ENCODE measurements at places on chromosomes 7 and 10. TPM values are rescaled to one million over a fixed set of nuclear protein-coding genes. Genes with fewer than 3 reads are reported as not detected.

GRCh38 chr7:47809387-47809786 is 138.9 kb downstream of the PKD1L1 start:
- no peak overlapping the region for H3K4me3 ChIP-seq
- DNase-seq = no peak
- no peaks in the 10 kb centered on the region for H3K36me3 ChIP-seq
- H3K27me3 ChIP-seq = no peaks in the 10 kb centered on the region

- DNase-seq = peak; percentile 89
- H3K27ac ChIP-seq = no peak overlapping the region
- no peaks in the 10 kb centered on the region for H3K4me1 ChIP-seq
- no peaks in the 10 kb centered on the region for H3K27me3 ChIP-seq
Measured at GRCh38 chr7:93715234-93715633, 140.7 kb upstream of the CALCR start.

CRPPA gene
- 4.2 TPM for total RNA-seq

DNA sequence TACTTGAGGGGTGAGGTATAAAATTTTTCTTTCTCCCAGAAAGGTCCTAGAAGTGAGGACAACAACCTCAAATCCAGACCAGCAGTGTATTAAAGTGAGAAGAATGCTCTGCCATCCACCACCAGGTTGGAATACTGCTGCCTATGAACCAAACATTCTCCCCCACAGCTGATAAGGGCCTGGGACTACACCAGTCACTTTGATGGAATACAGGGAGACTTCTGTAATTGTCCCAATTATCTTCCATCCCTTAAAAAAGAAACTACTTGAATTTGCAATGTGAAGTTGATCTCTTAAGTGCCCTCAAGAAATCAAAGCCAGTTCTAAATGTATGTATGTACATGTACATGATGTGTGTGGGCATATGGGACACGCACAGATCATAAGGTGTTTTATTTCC is 3.0 kb downstream of the TBX20 start:
- peaks cover 9% of the 10 kb centered on the region for H3K36me3 ChIP-seq
- peaks cover 75% of the 10 kb centered on the region for H3K27me3 ChIP-seq
- H3K4me3 ChIP-seq = peak overlapping the region; percentile 85
- DNase-seq = no peak

KLLN gene
- total RNA-seq = 0.78 TPM

DNA sequence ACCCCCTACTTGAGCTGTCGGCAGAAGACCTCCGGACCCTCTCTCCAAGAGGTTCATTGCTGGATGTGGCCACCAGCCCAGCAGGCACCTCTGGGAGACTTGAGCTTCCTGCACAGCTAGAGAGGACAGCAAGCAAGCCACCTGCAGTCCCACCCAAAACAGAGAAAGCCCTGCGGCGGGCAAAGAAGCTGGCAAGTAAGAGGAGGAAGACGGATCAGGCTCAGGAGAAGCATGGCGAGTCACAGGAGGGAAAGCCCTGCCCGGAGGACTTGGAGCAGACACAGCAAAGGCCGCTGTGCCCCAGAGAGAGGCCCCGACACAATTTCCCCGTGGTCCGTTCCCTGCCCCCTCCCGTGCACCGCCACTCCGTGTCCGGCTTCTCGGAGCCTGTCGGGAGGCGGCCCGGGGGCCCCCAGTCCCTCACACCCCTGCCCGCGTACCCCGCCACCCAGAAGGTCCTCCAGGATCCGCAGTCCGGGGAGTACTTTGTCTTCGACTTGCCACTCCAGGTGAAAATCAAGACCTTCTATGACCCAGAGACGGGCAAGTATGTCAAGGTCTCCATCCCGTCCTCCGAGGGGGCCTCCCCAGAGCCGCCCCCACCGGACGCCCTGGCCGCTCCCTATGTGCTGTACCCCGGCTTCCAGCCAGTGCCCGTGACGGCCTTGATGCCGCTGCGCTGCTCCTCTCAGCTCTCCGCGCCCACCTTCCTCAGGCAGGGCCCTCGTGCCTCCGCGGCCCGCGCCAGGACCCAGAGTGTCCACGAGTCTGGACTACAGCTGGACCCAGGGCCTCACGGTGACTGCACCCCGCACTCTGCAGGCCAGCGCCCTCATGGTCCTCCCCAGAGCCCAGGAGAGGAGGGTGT is 27.2 kb downstream of the C10orf71 start:
- no peak overlapping the region for H3K27ac ChIP-seq
- no peaks in the 10 kb centered on the region for H3K27me3 ChIP-seq
- H3K36me3 ChIP-seq = no peaks in the 10 kb centered on the region
- no peaks in the 10 kb centered on the region for H3K4me1 ChIP-seq
- no peak for DNase-seq

- H3K4me1 ChIP-seq = peaks cover 12% of the 10 kb centered on the region
- H3K27ac ChIP-seq = no peak overlapping the region
- H3K4me3 ChIP-seq = no peak overlapping the region
- no peaks in the 10 kb centered on the region for H3K36me3 ChIP-seq
Measured at GRCh38 chr10:91711885-91712680, 79.2 kb upstream of the PPP1R3C start.

DNA sequence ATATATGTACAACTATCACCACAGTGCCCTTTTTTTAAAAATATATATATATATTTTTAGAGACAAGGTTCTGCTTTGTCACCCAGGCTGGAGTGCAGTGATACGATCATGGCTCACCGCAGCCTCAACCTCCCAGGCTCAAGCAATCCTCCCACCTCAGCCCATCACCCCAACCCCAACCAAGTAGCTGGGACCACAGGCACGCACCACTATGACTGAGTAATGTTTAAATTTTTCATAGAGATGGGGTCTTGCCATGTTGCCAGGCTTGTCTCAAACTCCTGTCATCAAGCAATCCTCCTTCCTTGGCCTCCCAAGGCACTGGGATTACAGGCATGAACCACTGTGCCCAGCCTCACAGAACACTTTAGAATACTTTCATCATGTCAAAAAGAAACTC is 234.9 kb downstream of the SH2D4B start:
- peaks cover 15% of the 10 kb centered on the region for H3K4me1 ChIP-seq
- no peak overlapping the region for H3K4me3 ChIP-seq
- DNase-seq = no peak
- H3K36me3 ChIP-seq = no peaks in the 10 kb centered on the region

LIPF gene
- total RNA-seq = not detected

DNA sequence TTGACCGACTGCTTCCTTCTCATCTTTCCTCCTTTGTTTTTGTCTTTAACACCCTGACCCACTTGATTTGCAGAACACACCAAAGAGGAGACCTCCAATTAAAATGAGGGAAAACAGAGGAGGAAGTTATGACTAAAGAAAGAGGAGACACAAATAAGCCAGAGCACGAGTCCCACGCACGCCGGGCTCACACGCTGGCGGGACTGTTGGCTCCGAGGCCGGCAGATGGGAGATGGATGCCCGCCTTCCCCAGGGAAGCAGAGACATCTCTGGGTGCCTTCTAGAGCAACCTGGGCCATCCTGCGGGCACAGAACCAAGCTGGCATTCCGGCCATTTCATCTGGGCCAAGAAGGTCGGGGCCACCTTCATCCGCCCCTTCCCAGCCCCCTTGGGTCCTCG is 5.6 kb downstream of the ADGRA1 start:
- no peak for DNase-seq
- no peak overlapping the region for H3K27ac ChIP-seq
- H3K27me3 ChIP-seq = peaks cover 20% of the 10 kb centered on the region
- H3K4me1 ChIP-seq = no peaks in the 10 kb centered on the region
- no peak overlapping the region for H3K4me3 ChIP-seq

DNA sequence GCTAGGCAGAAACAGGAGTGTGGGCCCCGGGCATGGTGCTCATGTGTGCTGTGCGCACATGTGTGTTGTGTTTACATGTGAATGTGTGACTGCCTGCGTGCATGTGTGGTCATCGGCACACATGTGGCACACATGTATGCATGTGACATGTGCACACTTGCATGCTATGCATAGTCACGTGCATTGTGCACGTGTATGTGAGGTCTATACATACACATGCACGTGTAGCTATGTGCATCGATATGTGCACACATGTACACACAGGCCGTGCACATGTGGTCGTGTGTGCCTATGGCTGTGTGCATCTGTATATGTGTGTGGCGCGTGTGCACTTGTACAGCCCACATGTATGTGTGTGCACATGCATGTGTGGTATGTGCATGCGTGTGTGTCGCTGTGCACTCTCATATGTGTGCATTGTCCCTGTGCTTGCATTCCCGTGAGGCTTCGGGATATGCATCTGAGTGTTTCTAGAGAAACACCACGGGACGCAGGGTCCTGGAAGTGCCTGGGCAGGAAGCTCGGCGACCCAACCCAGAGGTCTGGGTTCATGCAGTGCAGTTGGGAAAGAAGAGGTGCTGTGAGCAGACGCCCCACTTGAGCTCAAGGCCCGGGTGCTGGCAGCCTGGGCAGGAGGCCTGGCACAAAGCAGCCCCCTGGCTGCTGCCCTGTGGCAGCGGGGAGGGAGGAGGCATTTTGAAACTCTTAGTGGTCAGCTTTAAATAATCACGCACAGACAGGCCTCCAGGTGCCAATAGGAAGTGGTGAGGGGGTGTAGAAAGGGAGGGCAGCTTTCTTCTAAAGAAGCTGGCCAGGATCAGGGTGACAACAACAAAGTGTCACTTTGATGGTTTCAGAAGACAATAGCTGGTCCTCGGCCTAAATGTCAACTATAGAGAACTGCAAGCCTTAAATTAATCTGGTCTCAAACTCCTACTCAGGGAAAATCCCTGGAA is 410.0 kb upstream of the MGMT start:
- no peak overlapping the region for H3K27ac ChIP-seq
- DNase-seq = peak; percentile 25
- no peak overlapping the region for H3K4me3 ChIP-seq
- H3K36me3 ChIP-seq = no peaks in the 10 kb centered on the region

DNA sequence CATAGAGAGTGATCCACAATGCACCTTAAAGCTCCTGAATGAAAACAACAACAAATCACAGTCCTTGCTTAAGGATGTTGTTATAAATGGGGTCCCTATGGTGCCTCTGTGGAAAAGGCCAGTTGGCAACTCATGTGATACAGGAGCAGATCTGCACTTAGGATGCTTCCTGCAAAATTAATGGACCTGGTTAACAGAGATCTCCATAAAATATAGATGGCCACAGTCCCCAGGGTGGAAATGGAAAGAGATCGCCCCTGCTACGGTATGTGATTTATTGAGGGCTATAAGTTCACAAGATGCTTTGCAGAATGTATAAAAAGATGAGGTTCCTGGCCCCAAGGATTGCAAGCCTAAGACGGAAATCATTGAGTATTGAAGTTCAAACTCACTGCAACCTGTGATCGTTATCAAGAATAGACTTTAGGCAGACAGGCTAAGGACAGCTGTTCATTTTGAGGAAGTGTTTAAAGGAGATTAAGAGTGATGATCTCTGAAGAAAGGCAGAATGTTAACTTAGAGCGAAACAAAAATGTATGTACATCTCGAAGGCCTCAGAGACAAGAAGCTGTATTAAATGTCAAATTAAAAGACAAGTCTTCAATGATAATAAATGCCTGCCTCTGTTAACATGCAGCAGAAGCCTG is 174.1 kb upstream of the PLPP4 start:
- H3K36me3 ChIP-seq = no peaks in the 10 kb centered on the region
- H3K27me3 ChIP-seq = no peaks in the 10 kb centered on the region
- H3K27ac ChIP-seq = no peak overlapping the region
- DNase-seq = no peak
- H3K4me3 ChIP-seq = no peak overlapping the region

- H3K36me3 ChIP-seq = peaks cover 6% of the 10 kb centered on the region
- H3K4me1 ChIP-seq = no peaks in the 10 kb centered on the region
- H3K27me3 ChIP-seq = no peaks in the 10 kb centered on the region
Measured at GRCh38 chr10:114492351-114493037, 88.2 kb upstream of the AFAP1L2 start.

GRCh38 chr7:7966141-7966734 is 2.4 kb upstream of the GLCCI1 start:
- DNase-seq = no peak
- H3K4me3 ChIP-seq = no peak overlapping the region
- no peaks in the 10 kb centered on the region for H3K4me1 ChIP-seq

- no peaks in the 10 kb centered on the region for H3K36me3 ChIP-seq
- DNase-seq = no peak
- peaks cover 10% of the 10 kb centered on the region for H3K4me1 ChIP-seq
- no peak overlapping the region for H3K4me3 ChIP-seq
Measured at GRCh38 chr10:118723466-118723865, 31.3 kb downstream of the CACUL1 start.

- H3K27me3 ChIP-seq = no peaks in the 10 kb centered on the region
- no peak for DNase-seq
- H3K36me3 ChIP-seq = no peaks in the 10 kb centered on the region
Measured at GRCh38 chr7:36749282-36749960, 25.1 kb upstream of the AOAH start.

GRCh38 chr10:123884907-123885381 is 6.7 kb downstream of the CPXM2 start:
- H3K27ac ChIP-seq = no peak overlapping the region
- no peaks in the 10 kb centered on the region for H3K4me1 ChIP-seq
- H3K27me3 ChIP-seq = peaks cover 5% of the 10 kb centered on the region

- no peaks in the 10 kb centered on the region for H3K4me1 ChIP-seq
- H3K27me3 ChIP-seq = no peaks in the 10 kb centered on the region
- no peaks in the 10 kb centered on the region for H3K36me3 ChIP-seq
- DNase-seq = no peak
- H3K27ac ChIP-seq = no peak overlapping the region
Measured at GRCh38 chr7:47693216-47693615, 111.3 kb upstream of the TNS3 start.

DNA sequence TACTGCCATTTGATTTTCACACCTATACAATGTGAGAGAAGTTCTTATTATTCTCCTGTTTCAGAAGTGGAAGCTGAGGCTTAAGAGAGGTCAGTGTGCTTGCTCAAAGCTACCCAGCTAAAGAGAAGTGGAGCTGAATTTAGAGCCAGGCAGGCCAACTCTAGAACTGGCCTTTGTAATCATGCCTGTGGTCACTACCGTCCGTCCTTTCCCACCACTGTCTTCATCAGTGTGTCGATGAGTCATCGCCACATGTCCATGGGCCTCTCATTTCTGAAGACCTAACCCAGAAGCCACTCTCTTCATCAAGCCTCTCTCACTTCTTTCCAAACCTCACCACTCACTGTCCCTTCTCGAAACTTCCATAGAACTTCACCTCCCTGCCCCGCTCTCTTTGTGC is 237.8 kb downstream of the KIAA1217 start:
- no peaks in the 10 kb centered on the region for H3K27me3 ChIP-seq
- no peak overlapping the region for H3K4me3 ChIP-seq
- no peaks in the 10 kb centered on the region for H3K36me3 ChIP-seq
- DNase-seq = no peak
- H3K27ac ChIP-seq = no peak overlapping the region

TMEM139 gene
- total RNA-seq = 2.2 TPM

GRCh38 chr10:130741901-130742855 is 569.3 kb downstream of the TCERG1L start:
- DNase-seq = peak; percentile 38
- no peaks in the 10 kb centered on the region for H3K36me3 ChIP-seq
- no peaks in the 10 kb centered on the region for H3K4me1 ChIP-seq
- no peak overlapping the region for H3K27ac ChIP-seq

Data from endodermal cell (in vitro differentiated cells).